ENCODE measurements at places on chromosomes 16 and 17.

DNA sequence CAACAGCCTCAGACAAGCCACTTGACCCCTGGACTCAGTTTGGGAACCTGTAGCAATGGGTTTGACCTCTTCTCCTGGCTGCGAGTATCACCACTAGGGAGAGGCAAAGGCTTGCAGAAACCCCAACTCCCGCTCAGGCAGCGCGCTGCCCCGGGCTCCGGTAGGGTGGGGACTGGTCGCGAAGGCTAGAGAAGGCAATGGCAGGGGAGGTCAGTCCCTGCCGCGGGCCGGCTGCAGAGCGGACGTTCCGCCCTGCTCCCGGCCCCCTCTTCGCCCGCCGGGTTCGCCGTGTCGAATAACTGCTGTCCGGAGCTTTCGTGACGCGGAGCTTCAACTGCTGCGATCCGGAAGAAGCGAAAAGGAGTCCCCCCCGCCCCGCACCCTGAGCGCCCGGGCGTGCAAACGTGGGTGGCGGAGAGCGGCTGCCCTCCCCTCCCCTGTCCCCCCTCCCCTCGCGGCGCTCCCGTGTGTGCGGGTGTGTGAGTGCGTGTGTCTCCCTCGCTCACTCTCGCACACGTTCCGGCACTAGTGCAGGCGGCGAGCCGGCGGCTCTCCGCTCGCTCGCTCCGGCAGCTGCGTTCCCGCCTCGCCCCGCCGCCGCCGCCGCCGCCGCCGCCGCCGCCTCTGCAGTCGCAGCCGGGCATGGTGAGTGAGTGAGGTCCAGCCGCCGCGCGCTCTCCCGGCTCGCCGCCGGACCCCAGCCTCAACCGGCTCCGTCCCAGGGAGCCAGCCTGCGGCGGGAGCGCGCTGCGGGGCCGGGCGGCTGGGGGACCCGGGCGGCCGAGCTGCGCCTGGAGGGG is 772 bp upstream of the SHISA6 start:
- no peak for DNase-seq

DNA sequence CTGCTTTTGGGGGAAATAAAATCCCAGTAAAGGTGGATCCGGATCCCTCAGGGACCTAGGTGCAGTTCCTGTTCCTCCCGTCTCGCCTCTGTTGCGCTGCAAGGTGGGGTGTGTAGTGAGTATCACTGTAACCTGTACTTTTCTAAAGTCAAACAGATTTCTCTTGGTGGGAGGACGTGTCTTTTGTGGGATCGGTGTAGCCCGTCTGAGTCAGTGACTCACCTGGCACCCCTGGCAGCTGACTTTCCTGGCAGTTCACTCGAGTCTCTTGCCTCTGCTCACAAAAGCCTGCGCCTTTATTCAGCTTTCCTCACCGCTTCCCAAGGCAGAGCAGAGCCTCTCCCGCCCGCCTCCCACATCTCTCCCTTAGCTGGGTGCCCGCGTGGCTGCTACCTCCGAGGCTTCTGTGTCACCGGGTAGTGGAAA is 85.7 kb downstream of the CMIP start:
- no peak for DNase-seq

DNA sequence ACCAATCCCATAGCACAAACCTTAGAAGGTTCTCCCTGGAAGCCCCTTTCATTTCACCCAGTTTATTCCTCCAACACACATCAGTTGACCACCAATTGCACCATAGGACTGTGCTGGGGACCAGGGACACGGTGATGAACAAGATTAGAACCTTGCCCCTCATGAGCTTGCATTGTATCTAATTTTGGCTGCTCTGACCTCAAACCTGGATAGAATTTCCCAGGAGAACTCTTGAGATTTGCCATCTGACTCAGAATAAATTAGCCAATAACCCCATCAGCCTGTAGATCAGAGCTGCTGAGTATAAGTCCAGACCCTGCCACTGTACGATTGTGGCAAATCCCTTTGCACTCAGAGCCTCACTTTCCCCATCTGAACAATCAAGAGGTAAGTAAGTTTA is 52.1 kb downstream of the CDH11 start:
- DNase-seq, result no peak

- DNase-seq, result no peak
Measured at GRCh38 chr16:55240888-55241287, 83.1 kb upstream of the IRX6 start.

GRCh38 chr17:67433248-67433924 is 56.3 kb downstream of the PITPNC1 start:
- DNase-seq, result no peak

DNA sequence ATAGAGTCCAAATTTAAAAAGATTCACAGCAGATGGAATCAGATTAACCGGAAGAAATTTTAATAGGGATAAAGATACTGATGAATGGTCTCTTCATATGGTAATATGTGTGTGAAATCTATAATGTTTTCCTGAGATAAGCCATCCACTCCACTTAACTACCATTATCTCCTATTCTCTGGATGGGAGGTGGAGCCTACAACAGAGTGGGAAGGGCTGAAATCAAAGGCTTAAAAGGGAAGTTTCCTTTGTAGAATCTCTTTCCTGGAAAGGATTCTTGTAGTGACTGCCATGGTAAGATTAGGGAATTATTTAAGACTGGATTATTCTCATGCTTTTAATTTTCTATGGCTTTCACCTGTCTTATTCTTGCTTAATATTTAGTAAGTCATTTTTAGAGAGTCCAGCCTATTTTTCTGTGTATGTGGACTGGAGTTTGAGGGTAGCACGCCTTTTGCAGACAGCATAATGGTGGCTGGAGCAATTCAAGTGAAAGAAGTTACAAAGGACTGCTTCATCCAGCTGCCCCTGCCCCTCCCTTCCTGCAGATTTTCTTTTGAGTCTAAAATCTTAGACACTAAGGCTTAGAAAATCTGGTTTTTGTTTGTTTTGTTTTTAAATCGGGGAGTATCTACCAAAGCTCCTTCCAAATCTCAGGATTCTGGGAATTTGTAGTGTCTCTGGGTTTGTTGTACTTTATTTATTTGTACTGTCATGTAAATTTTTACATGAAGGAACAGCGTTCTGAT is 26.5 kb downstream of the KAT7 start:
- DNase-seq, result no peak

GRCh38 chr16:79247386-79247785 is 353.2 kb downstream of the MAF start:
- DNase-seq, result peak; percentile 23

GRCh38 chr16:81313701-81314602 is 810 bp upstream of the GAN start:
- DNase-seq, result no peak

DNA sequence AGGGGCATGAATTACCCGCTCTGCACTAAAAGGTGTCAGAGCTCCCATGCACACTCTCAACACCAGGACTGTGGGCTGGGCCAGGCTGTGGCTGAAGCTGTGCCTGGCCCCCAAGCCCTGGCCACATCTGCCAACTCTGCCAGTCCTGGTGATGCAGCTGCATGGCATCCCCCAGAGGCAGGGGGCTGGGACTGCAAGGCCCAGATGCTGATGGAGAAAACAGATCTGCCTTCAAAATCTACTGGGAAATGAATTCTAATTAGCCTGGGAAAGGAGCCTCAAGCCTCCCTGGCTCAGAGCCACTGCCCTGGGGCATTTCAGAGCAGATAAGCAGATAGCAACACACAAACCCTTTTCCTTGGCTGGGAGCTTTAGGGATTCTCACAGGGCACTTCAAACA is 3.4 kb downstream of the CHST6 start:
- DNase-seq, result peak; percentile 76

DNA sequence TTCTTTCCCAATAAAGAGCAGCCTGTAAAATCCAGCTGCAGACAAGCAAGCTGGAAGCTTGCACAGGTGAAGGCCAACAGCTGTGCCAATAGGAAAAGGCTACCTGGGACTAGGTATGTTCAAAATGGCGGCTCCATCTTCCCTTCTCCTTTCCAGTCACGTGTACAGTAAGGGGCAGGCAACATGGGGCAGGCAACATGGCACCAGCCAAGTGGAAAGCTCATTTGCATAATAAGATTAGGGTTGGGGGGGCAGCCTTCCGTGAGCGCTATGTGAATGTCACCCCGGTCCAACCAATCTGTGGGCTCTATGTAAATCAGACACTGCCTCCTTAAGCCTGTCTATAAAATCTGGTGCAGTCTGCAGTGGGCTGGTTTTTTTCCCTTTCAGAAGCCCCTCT is 31.3 kb downstream of the TVP23A start:
- no peak for DNase-seq

- DNase-seq, result no peak
Measured at GRCh38 chr16:60074378-60074777, 1340.3 kb upstream of the GOT2 start.

- no peak for DNase-seq
Measured at GRCh38 chr16:75271441-75272096, 20.1 kb upstream of the BCAR1 start.

GRCh38 chr16:49486400-49486799 is 112.8 kb downstream of the C16orf78 start:
- no peak for DNase-seq

GRCh38 chr16:87635541-87636049 is 33.3 kb downstream of the JPH3 start:
- peak; percentile 96 for DNase-seq

- peak; percentile 70 for DNase-seq
Measured at GRCh38 chr16:3009568-3010390, 2.9 kb upstream of the CLDN9 start.

GRCh38 chr16:50012182-50012581 is 12.8 kb upstream of the CNEP1R1 start:
- no peak for DNase-seq

GRCh38 chr17:56172517-56172982 is 19.3 kb downstream of the ANKFN1 start:
- DNase-seq, result no peak

DNA sequence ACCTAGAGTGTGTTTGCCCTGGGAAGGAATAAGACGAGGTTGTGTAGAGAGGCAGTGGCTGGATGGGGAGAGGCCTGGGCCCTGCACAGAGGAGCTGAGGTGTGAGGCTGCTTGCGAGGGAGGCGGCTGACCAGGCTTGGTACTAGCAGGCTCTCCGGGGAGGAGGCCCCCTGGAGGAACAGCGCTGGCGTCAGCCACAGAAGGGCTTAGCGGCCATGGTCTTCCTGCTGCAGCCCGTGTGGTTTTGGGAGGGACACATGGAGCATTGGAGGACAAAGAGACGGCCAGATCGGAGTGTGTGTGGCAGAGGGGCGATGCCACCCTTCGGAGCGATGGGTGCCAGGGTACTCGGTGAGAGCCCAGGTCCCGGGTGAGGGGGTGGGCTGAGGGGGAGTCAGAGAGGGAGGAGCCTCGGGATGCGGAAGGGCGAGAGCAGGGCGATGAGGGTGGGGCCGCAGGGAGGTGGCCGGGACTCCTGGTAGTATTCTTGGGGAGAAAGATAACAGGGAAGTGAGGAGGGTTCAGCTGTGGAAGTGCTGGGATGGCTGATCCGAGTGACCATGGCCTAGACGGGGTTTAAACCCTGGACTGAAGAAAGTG is 8.3 kb downstream of the BANP start:
- no peak for DNase-seq

- no peak for DNase-seq
Measured at GRCh38 chr17:78000341-78000740, 41.8 kb downstream of the TNRC6C start.

DNA sequence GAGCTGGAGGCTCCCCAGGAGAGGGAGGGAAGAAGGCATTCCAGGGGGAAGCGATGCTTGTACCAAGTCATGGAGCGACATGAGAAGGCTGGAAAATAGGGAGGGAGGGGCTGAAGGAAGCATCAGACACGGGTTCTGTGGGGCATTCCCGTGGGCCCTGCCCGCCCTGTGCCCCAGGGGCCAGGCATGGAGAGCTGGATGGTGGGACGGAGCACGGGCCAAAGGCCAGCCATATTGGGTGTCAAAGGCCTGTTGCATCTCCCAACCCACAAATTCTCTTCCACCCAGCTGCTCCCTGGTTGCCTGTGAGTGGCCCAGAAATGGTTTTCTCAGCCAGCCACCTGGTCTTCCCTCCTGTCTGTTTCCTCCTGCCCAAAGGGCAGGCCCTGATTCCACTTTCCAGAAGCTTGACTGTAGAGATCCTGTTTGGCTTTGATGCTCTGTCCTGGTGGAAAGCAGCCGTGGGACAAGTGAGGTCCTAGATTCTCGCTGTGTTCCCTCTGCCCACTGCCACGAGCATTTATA is 3.2 kb downstream of the CDR2L start:
- no peak for DNase-seq

DNA sequence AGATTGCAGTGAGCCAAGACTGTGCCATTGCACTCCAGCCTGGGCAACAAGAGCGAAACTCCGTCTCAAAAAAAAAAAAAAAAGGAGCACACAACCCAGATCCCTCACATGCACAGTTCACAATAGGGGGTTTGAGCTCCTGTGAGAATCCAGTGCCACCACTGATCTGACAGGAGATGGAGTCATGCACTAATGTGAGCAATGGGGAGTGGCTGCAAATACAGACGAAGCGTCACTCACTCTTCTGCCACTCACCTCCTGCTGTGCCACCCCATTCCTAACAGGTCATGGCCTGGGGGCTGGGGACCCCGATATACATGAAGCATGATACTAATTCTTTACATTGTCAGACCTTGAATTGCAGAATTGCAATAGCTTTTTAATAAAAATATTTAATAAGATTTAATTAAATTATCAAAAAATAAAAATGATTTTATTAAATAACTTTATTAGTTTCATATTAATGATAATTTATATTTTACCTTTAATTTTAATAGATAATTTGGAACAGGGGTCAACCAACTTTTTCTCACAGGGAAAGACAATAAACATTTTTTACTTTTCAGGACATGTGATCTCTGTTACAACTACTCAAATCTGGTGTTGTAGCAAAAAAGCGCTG is 171.4 kb downstream of the COPRS start:
- DNase-seq, result no peak

GRCh38 chr17:64358261-64358788 is 32.3 kb downstream of the PECAM1 start:
- no peak for DNase-seq

GRCh38 chr17:74380086-74380958 is 13.0 kb downstream of the GPR142 start:
- DNase-seq, result peak; percentile 96

GRCh38 chr16:5323284-5324141 is 225.9 kb upstream of the EEF2KMT start:
- no peak for DNase-seq

DNA sequence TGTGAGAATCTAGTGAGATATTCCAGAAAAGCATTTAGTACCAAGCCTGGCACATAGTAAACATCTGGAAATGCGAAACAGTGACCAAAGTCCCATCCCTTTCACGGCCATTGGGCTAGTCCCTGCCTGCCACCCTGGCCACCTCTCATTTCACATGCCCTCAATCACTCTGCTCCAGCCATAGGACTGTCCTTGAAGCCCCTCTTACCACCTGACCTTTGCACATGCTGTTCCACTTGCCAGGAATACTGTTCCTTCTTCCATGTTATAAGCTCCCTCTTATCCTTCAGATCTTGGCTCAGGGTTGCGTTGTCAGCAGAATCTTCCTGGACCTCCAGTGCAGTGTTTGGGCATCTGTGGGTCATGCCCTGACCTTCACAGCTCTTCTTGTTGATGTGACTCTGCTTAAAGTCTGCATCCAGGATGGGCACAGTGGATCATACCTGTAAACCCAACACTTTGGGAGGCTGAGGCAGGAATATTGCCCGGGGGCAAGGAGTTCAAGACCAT is 2.1 kb downstream of the MYO15A start:
- DNase-seq, result no peak
